ENCODE measurements at places on chromosomes 11 and 22. TPM values are rescaled to one million over a fixed set of nuclear protein-coding genes. Genes with fewer than 3 reads are reported as not detected.

DNA sequence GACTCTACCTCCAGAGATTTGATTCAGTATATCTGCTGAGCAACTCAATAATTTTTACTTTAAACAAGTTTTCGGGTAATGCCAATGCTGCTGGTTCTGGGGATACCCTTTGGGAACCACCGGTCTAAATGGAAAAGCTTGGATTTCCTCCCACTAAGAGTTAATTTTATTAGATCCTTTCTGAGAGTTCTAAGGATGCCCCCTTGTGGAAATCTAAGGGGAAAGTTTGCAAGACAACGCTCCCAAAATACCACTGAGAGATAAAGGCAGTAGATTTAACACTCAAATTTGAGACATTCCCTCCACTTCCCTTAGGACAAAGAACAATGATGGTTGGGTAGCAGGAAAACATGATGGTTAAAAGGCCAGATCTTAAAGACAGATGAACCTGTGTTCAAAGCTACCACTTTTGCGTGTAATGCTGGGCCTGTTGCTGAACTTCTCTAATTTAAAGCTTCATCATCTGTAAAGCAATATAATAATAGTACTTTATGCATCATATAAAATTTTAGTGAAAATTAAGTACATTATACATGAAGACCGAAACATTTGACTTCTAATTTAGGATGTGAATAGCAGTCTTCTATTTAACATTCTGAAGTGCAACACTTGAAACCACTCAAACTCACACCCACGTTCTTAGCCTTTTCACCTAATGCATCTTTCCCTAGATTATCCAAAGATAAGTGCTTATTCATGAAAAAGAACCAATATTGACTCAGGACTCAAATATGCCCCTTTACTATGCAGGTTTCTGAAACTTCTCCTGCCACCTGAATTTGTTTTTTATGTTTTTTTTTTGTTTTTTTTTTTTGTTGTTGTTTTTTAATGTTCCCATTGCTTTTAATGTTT, 110.1 kb upstream of the LUZP2 start:
- no peak for DNase-seq
- H3K4me3 ChIP-seq, result no peak overlapping the region
- H3K27ac ChIP-seq, result no peak overlapping the region
- no peaks in the 10 kb centered on the region for H3K36me3 ChIP-seq
- no peaks in the 10 kb centered on the region for H3K27me3 ChIP-seq

DNA sequence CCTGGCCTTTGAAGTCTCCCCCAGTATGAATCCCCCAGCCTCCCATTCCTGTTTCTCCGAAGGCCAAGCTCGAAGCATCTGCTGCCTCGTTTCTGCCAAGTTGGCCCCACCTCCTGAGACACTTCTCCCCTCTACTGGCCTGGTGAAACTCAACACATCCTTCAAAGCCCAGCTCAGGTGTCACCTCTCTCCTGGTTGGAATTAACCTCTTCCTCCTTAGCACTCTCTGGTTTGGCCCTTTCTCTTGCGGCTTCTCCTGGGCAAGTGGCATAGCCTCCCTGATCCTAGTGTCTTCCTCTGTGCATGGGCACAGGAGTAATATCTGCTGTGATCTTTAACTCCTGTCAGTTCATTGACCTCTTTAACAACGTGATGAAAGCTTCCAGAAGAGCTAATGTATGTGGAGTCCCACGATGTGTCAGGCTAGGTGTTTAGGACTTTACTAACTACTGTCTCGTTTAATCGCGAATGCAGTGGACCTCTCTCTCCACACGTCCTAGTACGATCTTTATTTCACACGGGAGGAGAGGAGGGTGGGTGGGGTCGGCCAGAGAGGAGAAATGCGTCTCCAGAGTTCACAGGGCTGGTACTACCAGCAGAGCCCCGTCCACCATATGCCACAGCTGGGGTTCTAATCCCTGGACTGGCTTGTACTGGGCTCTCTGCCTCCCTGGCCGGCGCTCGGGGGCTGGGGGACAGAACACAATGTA, 826 bp upstream of the PTPRJ start:
- H3K27me3 ChIP-seq, result no peaks in the 10 kb centered on the region
- peak overlapping the region; percentile 71 for H3K27ac ChIP-seq
- peak; percentile 60 for DNase-seq
- H3K36me3 ChIP-seq, result no peaks in the 10 kb centered on the region

DNA sequence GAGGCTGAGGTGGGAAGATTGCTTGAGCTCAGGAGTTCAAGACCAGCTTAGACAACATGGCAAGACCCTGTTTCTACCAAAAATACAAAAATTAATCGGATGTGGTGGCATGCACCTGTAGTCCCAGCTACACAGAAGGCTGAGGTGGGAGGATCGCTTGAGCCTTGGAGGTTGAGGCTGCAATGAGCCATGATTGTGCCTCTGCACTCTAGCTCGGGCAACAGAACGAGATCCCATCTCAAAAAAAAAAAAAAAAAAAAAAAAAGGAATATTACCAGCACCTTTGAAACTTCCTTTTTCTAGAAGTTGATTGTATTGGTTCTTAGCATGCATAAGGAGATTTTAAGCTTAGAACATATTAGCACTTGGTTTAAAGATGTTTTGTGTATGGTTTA, 11.4 kb downstream of the CRKL start:
- H3K36me3 ChIP-seq, result no peaks in the 10 kb centered on the region
- H3K27ac ChIP-seq, result no peak overlapping the region
- no peak for DNase-seq
- H3K4me1 ChIP-seq, result peaks cover 33% of the 10 kb centered on the region

GRCh38 chr22:19406281-19406811, 25.2 kb downstream of the HIRA start:
- no peak overlapping the region for H3K4me3 ChIP-seq
- H3K4me1 ChIP-seq, result no peaks in the 10 kb centered on the region
- DNase-seq, result no peak
- H3K27me3 ChIP-seq, result no peaks in the 10 kb centered on the region
- H3K36me3 ChIP-seq, result peaks cover 62% of the 10 kb centered on the region

DNA sequence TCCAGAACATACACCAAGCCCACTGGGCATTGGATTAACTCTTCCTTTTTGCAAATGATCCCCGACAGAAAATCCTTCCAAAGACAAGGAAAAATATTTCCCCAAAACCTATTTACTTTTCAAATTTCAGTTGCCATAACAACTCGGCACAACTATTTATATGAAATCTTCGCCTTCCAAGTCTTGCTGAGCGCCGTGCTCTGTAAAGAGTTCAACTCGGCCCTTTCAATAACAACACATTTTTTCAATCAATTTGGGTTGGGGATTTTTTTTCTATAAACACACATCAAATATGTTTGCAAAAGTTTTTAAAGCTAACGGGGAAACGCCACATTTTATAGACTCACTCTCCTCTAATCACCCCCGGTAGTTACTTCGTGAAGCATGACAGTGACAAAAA, 333.8 kb downstream of the MN1 start:
- no peaks in the 10 kb centered on the region for H3K36me3 ChIP-seq
- H3K27ac ChIP-seq, result peak overlapping the region; percentile 73
- H3K4me3 ChIP-seq, result no peak overlapping the region

DNA sequence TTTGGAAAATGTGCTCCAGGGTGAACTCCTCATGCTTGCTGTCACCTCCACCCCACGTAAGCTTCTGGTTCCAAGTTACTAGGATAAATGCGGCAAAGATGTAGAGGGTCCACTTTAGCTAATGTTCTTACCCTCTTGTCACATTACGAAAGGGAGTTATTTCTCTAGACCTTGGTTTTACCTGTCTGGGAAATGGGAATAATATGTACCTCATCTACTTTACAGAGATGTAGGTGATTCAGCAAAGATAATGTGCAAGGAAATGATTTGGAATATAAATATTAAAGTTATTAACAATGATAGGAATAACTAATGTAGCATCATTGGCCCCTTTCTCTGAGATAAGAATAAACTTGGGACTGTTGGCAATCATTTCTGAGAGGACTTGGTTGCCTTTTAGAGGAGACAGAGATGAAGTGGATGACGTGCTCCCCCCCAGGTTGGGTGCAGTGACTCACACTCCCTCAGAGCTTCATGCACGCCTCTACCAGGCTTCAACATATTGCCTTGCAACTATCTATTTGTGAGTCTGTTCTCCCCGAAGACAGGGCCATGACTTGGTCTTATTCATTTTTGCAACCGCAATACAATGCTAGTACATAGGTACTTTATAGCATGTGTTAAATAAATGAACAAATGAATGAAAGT, 97.1 kb downstream of the ME3 start:
- H3K27me3 ChIP-seq, result no peaks in the 10 kb centered on the region
- no peak overlapping the region for H3K27ac ChIP-seq
- H3K36me3 ChIP-seq, result no peaks in the 10 kb centered on the region
- no peak overlapping the region for H3K4me3 ChIP-seq

The UFD1 gene
- 51.4 TPM for total RNA-seq

The WNT11 gene
- 13.9 TPM for total RNA-seq

Measured in suprapubic skin (tissue), 4 donors.